ENCODE measurements at places on chromosomes 4 and X. TPM values are rescaled to one million over a fixed set of nuclear protein-coding genes. Genes with fewer than 3 reads are reported as not detected.

DNA sequence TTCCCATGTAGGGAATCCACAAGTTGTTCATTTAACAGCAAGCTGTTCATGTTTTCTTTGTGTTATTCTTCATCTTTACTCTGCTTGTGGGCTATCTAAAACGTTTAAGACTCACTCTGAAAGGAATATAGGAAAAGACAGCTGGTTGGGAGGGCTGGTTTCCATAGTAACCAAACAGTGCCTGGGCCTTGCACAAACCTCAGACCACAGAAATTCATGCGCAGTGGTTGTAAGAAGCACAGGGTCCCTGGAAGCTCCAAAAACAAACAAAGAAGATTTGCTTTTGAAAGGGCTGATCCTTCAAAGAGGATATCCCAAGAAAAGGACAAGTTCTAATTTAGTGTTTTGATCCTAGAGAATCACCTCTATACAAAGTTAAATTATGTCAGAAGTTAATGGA, 7.8 kb downstream of the SERTM2 start:
- DNase-seq = no peak

- no peak for DNase-seq
These were observed 116.7 kb downstream of the UBE2K start for GRCh38 chr4:39814403-39815185.

GRCh38 chrX:40694802-40695201, 40.5 kb downstream of the MED14 start:
- DNase-seq = no peak

- no peak for DNase-seq
These were observed 45.0 kb downstream of the CPZ start for GRCh38 chr4:8637456-8637984.

DNA sequence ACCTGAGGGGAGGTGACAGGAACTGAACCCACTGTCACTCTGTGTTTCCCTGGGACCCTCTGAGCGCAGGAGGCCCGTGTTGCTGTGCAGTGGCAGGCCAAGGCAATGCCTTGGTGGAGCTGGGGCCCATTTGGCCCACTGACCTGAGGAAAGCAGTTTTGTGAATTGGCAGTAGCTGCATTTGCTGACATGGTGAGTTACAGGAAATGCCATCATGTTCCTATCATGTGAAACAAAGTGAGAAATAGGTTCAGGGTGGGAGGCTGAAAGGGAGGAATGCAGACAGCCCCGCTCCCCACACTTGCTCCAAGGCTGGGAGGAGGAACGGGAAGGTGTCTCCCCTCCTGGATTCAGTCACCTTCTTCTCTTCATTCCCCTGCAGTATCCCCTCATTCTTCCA, 146.1 kb downstream of the PTTG2 start:
- no peak for DNase-seq

The BMPR1B gene
- 1.6 TPM for total RNA-seq

GRCh38 chr4:181007751-181008150, 1235.5 kb upstream of the TENM3 start:
- no peak for DNase-seq

The CACNA1F gene
- 0.60 TPM for total RNA-seq

DNA sequence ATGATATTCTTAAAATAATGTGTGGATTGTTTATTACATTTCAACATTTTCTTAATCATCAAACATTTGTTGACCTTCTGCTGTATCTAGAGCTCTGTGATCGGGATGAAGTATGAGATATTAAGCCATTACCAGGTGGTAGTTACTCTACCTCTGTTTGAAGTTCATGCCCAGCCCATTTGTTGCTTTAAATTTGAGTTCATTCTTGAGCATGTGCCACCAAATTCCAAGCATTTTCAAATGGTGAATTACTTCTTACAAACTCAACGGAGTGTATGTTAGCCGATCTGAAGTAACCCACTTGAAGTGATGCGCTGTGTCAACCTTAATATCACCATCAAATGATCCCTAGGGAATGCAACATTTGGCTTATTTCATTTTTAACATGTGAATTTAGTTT, 7.3 kb upstream of the DTHD1 start:
- no peak for DNase-seq

GRCh38 chr4:183499801-183500200, 5.1 kb upstream of the ING2 start:
- no peak for DNase-seq

DNA sequence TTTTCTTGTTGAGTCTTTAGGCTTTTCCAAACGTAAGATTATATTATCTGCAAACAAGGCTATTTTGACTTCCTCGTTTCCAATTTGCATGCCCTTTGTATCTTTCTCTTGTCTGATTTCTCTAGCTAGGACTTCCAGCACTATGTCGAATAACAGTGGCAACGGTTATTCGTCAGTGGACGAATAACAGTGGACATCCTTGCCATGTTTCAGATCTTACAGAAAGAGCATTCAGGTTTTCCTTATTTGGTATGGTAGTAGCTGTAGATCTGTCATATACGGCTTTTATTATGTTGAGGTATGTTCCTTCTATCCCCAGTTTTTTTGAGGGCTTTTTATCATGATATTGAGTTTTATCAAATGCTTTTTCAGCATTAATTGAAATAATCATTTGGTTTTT, 634.6 kb upstream of the ADGRL3 start:
- no peak for DNase-seq

DNA sequence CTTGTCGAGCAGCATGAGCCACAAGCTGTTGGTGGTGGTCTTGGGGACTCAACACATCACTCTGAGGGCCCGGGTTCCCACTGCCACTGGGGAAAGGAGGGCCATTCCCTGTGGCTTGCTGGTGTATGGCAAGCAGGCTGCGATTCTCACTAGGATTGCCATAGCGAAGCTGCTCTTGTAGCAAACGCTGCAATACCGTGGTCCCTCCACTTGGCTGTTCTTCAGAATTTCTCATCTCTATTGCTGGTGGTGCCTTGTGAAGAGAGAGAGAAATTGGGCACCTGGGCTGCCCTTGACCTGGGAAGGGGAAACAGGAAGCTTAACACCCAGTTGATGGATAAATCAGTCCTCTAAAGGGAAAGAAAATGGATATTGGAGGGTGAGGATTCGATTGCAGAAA, 17.7 kb downstream of the AMOT start:
- DNase-seq = no peak

DNA sequence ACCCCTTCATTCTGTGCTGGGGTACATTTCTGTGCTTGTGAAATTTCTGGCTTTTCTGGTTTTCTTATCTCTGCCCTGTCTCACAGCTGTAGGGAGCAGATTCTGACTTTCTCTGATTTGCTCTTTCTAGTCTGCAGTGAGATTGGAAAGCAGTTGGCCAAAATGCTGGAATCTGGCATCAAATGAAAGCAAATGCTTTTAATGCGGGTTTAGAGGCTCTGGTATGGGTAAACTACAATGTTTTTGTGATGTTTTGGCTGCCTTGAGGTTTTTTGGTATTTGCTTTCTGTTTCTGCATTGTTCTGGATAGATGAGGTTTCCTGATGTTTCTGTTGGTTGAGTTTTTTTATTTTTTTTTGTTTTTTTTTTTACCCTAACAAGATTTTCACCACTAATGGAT, 23.8 kb downstream of the SMIM20 start:
- no peak for DNase-seq

DNA sequence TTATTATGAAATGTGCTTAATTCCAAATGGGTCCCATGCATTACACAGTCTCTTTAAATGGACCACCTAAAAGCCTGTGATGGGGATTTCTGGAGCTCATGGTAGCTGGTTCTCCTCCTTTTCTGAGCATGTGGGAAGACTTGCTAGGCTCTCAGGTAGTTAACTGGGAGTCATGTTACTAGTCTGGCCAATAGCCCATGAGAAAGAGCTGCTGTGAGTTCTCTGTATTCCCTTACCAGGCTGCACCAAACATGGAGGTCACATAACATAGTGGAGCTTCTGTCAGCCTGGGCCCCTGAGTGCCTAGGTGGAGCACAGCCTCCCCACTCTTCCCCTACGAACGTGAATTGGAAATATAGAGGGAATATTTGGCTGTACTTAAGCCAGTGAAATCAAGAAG, 198.4 kb downstream of the MAML3 start:
- no peak for DNase-seq

DNA sequence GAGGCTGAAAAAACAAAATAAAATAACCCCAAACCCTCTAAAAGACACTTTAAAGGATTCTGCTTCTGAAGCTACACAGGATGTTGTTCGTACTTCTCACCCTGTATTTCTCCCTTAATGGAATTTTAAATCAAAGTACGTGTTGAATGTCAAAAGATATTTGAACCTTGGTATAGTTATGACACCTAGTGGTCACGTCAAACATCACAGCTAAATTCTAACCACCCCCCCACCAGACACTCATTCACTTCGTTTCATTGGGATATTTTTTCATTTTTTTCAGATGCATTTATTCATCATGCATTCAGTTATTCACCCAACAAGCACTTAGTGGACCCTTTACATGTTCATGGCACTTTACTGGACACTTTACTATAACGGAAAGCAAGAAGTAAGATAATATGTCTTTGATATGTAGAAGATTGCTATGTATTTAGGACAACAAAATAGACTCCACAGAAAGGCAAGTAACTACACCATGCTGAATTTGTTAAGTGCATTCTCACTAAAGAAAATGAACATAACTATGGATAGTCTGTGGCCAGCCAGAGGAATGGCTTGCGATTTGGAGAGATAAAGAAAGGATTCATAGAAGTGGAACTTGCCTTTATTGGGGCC, 62.5 kb upstream of the GPR174 start:
- DNase-seq = no peak

DNA sequence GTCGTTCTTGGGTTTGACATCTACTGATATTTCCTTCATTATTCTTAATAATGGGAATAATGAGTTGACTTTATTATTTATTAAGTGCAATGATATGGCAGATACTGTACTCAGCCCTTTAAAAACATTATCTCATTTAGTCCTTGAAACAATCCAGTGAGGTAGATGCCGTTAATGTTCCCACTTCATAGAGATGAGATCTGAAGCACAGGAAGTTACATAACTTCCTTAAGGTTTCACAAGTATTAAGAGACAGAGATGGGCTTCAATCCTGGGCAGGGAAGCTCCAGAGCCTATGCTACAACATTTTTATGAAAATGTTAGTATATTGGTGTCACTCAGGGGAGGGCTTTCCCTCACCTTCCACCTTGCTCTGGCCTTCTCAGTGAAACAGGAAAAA, 9.7 kb upstream of the KLHL13 start:
- no peak for DNase-seq

The SLC6A8 gene
- total RNA-seq = 22.2 TPM

The SPANXC gene
- not detected for total RNA-seq

The SCML2 gene
- total RNA-seq = 2.2 TPM

- no peak for DNase-seq
These were observed 605.6 kb upstream of the BOD1L1 start for GRCh38 chr4:14233126-14233525.

The NAT8L gene
- total RNA-seq = 15.9 TPM

The GNRHR gene
- not detected for total RNA-seq

The ARHGAP36 gene
- total RNA-seq = not detected

DNA sequence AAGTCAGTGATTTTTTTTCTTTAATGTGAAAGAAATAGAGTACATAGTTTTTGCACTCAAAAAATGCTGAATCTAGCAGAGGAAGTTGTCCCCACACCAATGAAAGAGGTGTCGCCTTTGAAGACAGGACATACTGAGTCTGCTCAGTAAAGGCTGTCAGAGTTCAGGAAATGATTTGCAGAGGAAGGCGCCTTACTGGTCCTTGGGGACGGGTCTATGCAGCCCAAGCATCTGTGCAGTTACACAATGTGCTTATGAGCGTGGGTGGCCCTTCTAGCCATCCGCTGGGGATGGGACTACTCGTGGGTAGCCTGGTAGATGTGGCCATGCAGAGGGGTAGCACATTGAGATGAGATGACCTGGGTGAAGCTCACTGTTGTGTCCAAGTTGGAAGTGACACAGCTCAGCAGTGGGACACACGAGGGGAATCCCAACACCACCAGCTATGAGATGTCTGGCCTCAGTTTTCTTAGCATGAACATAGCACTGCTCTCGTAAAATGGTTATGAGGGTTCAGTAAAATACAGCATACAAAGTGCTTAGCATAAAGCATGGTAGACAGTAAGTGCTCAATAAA, 116.5 kb upstream of the RBPJ start:
- no peak for DNase-seq

DNA sequence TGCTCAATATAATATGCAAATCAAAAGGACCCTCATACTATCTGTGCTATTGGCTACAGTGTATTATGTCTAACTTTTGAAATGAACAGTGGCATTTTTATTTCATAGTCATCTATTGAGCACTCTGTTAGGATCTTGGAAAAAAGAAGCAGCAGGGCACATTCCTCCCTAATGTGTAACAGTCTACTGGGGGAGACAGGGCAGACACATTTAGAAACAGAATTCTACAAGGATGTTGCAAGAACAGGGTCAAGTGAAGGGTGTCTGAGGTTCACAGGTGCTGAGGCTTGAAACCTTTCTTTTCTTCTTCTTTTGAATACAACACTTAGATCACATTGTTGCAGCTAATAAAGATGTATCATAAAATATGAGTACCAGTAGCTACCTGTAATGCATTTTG, 129.7 kb upstream of the SLC4A4 start:
- DNase-seq = no peak

DNA sequence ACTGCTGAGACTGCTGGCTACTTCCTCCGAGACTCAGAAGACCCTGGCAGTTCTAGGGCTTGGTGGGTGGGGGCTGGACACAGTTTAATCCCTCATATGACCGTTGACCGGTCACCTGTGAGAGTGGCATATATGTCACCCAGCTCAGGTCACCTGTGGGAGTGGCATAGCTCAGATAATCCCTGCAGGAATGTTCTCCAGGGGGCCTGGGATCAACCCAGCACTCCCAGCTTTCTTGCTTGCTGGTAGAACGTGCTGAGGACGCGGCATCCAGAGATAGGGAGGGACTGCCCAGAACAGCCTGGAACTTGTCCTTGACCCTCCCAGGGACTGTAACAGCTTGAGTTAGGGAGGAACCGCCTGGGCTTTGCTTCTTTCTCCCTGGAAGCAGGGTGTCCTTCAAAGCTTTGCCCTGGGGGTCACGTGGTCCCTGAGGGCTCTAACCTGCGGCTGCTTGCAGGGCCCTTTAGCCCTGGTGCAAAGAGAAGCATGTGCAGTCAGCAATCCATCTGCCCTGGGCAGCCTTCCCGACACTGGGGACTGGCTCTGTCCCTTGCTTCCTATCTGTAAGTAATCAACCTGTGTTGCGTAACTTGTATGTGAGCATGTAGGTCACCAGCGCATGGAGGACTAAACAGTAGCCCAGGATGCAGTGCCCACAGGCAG, 55.3 kb downstream of the ZFYVE28 start:
- no peak for DNase-seq

The TENM3 gene
- total RNA-seq = 19.8 TPM

The GPR119 gene
- total RNA-seq = not detected

GRCh38 chr4:154686838-154687237, 57.0 kb upstream of the LRAT start:
- no peak for DNase-seq

- DNase-seq = no peak
These were observed 109.7 kb downstream of the ELOVL6 start for GRCh38 chr4:110088670-110089069.

GRCh38 chrX:63746715-63747114, 38.3 kb downstream of the ARHGEF9 start:
- DNase-seq = no peak

GRCh38 chrX:49003696-49004095, 1.6 kb upstream of the GRIPAP1 start:
- DNase-seq = no peak

All from omental fat pad (tissue), 4 donors.